ENCODE measurements at places on chromosomes 6 and 20.

- DNase-seq: no peak
Measured at GRCh38 chr6:70413992-70414494, 735 bp downstream of the FAM135A start.

DNA sequence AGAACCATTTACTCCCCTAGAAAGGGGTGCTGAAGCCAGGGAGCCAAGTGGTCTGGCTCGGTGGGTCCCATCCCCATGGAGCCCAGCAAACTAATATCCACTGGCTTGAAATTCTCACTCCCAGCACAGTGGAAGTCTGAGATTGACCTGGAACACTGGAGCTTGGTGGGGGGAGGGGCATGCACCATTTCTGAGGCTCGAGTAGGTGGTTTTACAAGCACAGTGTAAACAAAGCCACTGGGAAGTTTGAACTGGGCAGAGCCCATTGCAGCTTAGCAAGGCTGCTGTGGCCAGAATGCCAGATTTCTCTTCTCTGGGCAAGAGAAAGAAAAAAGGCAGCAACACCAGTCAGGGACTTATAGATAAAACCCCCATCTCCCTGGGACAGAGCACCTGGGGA is 855.8 kb upstream of the CITED2 start:
- no peak for DNase-seq

GRCh38 chr6:33568826-33569570 is 11.1 kb downstream of the BAK1 start:
- DNase-seq: no peak

DNA sequence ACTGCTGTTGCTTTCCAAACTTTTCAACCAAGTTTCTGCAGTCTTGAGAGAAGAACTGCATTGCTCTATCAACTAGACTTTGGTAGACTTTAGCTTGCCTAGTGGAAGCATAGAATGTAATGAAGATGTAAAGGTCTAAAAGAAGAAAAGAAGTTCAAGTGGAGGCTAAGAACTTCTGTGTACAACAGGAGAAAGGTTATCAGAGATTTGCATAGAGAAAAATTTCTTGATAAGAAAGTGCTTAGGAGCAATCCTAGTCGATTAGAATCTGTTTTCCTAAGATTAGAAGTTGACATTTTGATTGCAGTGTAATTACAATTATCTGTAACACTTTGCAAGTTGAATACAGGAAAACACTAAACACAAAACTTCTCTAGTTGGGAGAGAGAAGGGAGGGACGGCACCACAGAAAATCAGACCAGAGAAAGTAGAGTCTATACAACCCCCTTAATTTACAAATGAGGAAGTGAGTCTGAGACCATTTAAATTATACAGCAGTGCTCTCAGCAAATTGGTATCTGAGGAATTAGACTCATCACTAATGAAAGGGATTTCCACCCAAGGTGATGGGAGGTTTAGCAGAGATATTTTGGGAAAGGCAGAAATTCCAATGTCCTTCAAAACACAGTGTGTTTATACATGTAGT is 194.3 kb upstream of the MARCKS start:
- no peak for DNase-seq

GRCh38 chr6:106617302-106617701 is 12.0 kb downstream of the RTN4IP1 start:
- DNase-seq: no peak

DNA sequence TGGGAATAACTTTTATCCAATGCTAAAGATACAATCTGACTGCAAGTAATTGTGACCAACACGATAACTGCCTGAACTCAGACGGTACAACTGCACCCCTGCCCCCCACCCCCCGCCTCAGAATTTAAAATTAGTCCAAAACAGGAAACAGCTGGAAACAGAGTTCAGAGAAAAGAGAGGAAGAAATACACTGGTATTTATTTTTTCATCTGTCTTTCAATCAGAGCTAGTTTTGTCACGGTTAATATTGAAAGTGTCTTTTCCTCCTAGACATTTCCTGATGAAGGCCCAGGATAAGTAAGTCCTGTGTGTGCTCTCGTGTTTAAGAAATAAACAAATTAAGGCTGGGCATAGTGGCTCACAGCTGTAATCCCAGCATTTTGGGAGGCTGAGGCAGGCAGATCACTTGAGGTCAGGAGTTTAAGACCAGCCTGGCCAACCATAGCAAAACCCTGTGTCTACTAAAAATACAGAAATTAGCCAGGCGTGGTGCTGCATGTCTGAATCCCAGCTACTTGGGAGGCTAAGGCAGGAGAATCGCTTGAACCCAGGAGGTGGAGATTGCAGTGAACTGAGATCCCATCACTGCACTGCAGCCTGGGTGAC is 21.5 kb downstream of the ACSS1 start:
- no peak for DNase-seq

GRCh38 chr6:108822401-108822800 is 25.8 kb upstream of the ARMC2 start:
- no peak for DNase-seq

GRCh38 chr6:144479991-144480390 is 194.9 kb downstream of the UTRN start:
- no peak for DNase-seq

GRCh38 chr6:15089569-15090144 is 156.2 kb upstream of the JARID2 start:
- DNase-seq: no peak

DNA sequence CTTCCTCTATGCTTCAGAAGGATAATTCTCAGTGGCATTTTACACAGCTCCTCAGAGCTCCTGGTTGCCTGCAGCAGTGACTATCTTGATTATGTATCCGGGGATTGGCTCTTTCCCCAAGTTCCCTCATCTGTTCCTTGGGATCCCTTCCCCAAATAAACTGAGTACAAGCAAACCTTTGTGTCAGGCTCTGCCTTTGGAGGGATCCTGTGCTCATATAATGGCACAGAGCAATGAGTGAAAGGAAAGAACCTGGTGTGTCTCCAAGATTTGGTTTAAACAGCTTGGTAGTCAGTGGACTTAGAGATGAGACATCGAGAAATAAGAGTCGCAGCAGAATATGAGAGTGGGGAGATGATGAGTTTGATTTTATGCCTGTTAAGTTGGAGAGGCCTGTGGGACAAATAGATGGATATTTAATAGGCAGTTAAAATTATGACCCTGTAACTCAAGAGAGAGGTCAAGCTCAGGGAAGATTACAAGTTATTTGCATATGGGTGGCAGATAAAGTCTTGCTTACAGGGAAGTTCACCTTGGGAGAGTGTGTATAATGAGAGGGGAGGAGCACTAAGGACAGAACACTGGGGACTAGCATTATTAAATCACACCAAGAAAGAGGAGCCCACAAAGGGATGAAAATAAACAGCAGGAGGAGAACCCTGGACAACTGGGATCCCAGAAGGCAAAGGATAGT is 44.1 kb upstream of the GCLC start:
- no peak for DNase-seq

DNA sequence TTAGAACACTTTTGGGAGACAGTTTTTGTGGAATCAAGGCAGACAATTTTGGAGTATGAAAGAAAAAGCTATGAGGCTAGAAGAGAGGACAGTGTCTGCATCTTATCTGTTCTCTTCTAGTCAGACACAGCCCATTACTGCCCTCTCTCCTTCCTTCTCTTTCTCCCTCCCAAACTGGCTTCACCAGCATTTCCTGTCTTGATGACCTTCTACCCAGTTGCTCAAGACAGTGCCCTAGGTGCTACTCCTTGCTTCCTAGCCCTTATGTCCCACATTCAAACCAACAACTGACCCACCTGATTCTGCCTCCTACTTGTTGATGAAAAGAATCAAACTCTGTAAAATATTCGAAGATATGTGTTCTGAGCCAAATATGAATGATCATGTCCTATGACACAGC is 116.4 kb upstream of the RIPOR2 start:
- DNase-seq: no peak

DNA sequence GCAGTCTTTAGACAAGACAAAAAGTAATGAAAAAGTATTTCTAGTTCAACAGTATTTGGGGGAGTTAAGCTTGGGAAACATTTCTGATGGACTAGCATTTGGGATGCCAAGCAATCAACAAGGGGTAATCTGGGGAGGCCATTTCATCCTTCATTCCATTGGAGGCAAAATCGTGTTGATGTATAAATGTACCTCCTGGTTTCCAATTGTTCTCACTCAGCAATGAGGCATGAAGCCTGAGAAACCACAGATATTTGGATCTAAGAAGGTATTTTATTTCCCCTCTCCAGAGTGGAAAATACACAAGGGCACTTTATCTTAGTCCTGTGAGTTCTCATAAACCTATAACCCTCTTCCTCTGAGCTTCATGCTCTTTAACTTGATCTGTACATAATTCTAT is 68.2 kb downstream of the TBX18 start:
- DNase-seq: no peak

DNA sequence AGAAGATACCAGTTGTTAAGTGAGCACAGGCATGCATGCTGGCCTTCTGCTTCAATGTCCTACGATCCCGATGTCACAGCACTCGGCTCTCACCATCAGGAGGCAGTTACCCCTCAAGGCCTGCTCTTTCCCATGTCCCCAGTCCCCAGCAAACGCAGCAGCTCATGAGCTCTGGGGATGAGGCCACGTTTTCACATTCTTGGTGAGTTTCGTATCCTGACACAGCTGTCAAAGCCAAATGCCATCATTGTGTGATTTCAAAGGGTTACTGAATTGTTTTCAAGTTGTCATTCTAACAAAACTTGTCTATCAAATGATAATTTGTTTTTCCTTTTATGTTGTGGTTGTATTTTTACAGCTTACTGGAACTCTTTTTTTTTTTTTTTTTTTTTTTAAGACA is 226.9 kb upstream of the KCNG1 start:
- DNase-seq: no peak

GRCh38 chr20:45433316-45433715 is 17.4 kb downstream of the PIGT start:
- DNase-seq: no peak

DNA sequence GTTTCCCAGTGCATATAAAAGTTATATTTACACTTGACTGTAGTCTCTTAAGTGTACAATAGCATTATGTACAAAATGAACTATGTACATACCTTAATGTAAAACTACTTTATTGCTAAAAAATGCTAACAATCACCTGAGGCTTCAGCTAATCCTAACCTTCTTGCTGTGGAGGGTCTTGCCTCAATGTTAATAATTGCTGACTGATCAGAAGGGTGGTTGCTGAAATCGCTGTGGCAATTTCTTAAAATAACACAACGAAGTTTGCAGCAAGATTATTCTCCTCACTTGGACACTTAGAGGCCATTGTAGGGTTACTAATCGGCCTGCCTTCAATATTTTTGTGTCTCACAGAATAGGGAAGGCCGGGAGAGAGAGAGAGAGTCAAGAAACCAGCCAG is 24.7 kb upstream of the MICB start:
- DNase-seq: no peak

DNA sequence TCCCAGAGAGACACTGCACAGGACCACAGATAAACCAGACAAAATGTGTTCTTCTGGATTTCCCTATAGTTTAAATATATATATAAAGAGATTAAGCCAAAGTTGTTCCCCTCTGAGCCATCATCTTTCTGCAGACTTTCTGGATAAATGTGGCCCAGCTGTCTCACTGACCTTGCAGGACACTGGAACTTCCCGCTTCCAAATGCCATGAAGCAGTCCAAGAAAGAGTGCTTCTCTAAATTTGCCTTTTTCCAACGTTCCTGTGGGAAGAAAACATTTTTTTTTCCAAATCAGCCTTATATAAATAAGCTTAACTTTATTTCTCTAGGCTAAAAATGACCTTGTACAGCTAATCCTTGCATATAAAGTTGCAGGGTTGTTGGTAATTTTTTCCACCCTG is 65.7 kb downstream of the CYP39A1 start:
- DNase-seq: no peak

DNA sequence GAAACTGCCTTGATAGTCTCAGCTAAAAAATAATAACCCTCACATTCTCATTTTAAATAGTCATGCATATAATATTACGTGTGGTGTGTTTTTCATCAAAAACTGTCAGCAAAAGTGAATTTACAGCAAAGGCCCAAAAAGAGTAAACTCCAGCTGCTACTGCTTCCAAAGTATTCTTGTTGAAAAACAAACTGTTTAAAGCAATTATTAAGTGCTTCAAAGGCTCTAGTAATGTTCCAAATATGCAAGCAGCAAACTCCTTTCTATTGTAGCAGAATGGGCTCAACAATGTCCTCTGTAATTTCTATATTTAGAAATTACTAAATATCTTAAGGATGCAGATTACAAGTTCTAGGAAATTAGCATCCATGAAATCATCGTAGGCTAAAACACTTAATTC is 280.0 kb upstream of the TBX18 start:
- DNase-seq: no peak

- no peak for DNase-seq
Measured at GRCh38 chr6:170448317-170448716, 104.8 kb downstream of the PSMB1 start.

GRCh38 chr20:24950128-24950835 is 1.2 kb downstream of the CST7 start:
- no peak for DNase-seq

GRCh38 chr6:128361378-128361777 is 159.0 kb downstream of the PTPRK start:
- no peak for DNase-seq

- no peak for DNase-seq
Measured at GRCh38 chr20:1171461-1172093, 13.2 kb downstream of the TMEM74B start.

DNA sequence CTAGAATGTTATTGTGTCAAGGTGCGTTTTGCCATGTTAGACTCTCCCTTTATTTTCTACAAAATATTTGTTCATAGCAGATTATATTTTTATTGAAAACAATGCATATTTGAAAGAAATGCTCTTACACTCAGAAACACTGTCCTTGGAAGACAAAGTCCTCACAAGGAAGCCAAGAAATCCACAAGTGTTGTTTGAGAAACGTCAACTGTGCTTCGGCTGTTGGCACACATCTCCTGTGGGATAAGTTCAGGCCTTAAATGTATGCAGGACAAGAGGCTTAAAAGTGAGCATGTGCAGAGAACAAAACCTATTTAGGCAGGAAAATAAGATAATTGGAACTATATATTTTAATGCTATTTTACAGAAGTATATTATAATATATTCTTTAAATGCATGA is 9.5 kb upstream of the THBD start:
- no peak for DNase-seq

DNA sequence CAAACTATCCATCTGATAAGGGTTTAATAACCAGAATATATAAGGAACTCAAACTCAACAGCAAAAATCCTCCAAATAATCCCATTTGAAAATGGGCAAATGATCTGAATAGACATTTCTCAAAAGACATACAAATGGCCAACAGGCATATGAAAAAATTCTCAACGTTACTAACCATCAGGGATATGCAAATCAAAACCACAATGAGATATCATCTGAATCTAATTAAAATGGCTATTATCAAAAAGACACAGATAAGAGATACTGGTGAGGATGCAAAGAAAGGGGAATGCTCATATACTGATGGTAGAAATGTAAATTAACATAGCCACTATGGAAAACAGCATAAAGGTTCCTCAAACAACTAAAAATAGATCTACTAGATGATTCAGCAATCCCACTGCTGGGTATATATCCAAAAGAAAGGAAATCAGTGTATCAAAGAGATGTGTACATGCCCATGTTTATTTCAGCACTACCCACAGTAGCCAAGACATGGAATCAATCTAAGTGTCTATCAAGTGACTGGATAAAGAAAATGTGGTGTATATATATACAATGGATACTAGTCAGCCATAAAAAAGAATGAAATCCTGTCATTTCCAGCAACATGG is 6.1 kb upstream of the BRD2 start:
- no peak for DNase-seq
